ENCODE measurements at places on chromosomes 13 and 19.
A peak's percentile ranks its signal among the peaks of the same experiment; 100 is the strongest.

- no peak for DNase-seq
Measured at GRCh38 chr19:31818798-31819105, 469.5 kb upstream of the TSHZ3 start.

- no peak for DNase-seq
Measured at GRCh38 chr19:13102666-13103580, at the start of gene LYL1. TSS of gene LYL1 (minus strand) at chr19:13102858. CDS start at chr19:13101171, 1,687 bp downstream.

DNA sequence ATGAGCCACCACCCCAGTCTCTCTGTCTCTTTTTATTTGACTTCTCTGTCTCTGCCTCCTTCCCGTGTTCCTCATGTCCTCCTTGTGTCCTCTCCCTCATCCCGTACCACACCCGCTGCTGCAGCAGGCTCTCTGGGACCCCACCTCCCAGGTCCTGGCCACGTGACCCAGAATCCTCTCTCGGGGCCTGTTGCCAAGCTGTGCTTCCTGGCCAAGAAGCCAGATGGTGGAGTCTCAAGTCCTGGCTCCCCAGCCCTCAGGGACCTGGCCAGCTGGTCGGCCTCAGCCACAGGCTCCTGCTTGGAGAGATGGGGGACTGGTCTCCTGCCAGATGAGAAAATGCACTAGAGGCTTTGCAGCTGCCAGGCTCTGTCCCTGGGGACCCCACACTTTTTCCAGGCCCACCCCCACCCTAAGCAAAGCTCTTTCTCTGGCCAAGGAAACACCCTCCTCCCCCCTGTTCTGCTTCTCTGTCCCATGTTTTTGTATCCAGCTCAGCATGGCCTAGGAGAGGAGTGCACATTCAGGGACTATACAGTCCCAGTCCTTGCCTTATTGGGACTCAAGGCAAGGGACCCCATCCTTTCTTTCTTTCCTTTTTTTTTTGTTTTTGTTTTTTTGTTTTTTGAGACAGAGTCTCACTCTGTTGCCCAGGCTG, 34.3 kb upstream of the SHKBP1 start:
- DNase-seq = no peak

- no peak for DNase-seq
Measured at GRCh38 chr13:73416093-73416492, 357.3 kb downstream of the KLF5 start.

DNA sequence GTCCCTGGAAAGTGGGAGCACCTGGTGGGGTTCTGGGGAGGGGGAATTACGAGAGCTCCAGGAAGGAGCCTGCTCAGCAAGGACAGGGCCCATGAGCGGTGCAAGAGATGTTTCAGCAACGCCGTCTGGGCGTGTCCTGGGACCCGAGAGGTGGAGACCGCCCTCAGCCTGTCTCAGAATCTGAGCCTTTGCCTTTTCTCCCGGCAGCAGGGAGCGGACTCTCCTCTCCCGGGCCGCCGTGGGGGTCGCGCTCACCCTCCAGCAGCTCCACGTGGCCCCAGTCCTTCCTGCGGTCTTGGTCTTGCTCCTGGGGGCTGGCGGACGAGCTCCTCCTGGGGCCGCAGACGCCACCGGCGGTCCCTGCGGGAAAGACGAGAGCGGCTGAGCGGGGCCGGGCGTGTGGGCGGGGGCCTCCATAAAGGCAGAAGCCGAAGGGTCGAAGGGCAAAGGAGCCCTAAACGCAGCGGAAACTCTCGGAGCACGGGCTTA, 714 bp downstream of the POLRMT start:
- no peak for DNase-seq

GRCh38 chr13:78659732-78660494, 958 bp upstream of the OBI1 start:
- DNase-seq = peak; percentile 3

DNA sequence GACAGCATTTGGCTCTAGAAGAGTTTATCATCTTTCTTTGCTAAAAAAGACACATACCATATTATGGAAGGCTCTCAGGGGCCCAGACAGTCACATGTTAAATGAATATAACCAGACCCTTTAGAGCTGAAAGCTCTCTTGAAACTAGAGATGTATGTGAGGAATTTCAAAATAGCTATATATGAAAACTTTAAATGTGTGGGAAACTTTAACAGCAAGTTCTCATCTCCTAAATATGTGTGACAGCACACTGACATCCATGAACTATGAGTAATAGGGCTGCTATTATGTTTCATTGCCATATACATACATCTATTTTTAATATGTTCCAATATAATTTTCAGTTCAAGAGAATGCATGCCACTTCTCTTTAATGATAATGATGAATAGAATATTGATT, 509.5 kb downstream of the GPC6 start:
- DNase-seq = no peak
